Karpas-422 (cell line): ENCODE measurements at places on chromosomes 1 and 21. TPM values are rescaled to one million over a fixed set of nuclear protein-coding genes. Genes with fewer than 3 reads are reported as not detected.

DNA sequence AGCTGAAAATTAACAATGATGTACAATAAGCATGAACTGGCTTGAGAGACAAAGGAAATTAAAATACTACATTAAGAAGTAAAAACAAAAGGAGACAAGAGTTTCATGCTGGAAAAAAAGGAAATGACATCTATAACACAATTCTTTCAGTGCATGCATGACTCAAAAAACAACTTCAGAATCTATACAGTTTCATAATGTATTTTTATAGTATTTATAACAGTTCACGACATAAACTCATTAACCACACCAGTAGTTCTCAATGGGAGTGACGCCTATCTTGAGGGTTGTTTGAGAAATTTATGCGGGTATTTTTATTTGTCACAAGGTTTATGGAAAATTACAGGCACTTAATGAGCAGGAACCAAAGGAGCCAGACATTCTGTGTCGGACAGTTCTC, 168.5 kb downstream of the SMYD3 start:
- no peaks in the 10 kb centered on the region for H3K36me3 ChIP-seq
- no peak overlapping the region for H3K27ac ChIP-seq
- no peak overlapping the region for H3K4me3 ChIP-seq
- H3K27me3 ChIP-seq: no peaks in the 10 kb centered on the region
- peaks cover 8% of the 10 kb centered on the region for H3K4me1 ChIP-seq

DNA sequence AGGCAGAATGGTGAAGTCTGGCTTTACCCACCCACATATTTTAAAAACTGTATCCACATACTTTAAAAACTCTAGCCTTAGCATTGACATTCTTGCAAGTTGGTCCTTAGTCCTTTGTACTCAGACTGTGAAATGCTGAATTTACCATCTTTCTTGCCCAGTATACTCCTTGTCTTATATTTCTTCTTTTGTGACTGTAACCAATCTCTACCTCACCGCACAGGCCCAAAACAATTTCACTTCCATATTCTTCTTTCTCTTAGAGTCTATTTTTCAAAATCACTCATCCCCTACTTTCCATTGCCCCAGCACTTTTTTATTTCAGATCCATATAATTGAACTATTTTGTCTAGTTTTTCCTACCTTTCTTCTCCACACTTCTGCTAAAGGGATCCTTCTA, 892.4 kb upstream of the B3GALT2 start:
- DNase-seq: no peak
- no peak overlapping the region for H3K4me3 ChIP-seq
- no peaks in the 10 kb centered on the region for H3K36me3 ChIP-seq
- no peaks in the 10 kb centered on the region for H3K4me1 ChIP-seq
- H3K27me3 ChIP-seq: no peaks in the 10 kb centered on the region

GRCh38 chr1:233582439-233582838, 31.5 kb upstream of the KCNK1 start:
- H3K4me1 ChIP-seq: no peaks in the 10 kb centered on the region
- H3K27me3 ChIP-seq: 0 out of 2 replicates have a peak, but pooled peaks cover 3% of the 10 kb centered on the region
- H3K36me3 ChIP-seq: no peaks in the 10 kb centered on the region
- DNase-seq: no peak

DNA sequence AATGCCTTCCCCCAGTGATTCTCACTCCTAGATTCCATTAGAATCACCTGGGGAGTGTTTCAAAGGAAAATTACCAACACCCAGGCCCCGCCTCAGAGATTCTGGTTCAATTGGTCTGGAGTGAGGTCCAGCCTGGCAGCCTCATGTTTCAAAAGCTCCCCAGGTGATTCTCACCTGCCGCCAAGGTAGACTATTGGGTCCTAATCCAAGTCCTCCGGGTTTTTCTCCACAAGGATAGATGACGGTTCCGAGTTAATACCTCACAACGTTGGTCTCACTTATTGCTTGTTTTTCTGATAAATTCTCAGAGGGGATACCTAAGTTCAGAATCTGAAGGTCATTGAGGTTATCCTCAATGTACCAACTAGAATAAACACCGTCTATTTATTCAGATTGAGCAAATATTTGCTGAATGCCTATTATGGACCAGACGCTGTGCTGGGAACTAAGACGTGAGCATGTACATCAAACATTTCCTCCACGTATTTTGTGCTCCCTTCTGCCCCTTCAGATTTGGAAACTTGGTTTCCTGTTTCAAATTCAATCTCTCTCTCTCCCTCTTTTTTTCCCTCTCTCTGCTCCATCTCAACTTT, 97.5 kb downstream of the SEC16B start:
- no peak overlapping the region for H3K4me3 ChIP-seq
- no peaks in the 10 kb centered on the region for H3K27me3 ChIP-seq
- H3K36me3 ChIP-seq: no peaks in the 10 kb centered on the region
- peaks cover 8% of the 10 kb centered on the region for H3K4me1 ChIP-seq
- DNase-seq: no peak

DNA sequence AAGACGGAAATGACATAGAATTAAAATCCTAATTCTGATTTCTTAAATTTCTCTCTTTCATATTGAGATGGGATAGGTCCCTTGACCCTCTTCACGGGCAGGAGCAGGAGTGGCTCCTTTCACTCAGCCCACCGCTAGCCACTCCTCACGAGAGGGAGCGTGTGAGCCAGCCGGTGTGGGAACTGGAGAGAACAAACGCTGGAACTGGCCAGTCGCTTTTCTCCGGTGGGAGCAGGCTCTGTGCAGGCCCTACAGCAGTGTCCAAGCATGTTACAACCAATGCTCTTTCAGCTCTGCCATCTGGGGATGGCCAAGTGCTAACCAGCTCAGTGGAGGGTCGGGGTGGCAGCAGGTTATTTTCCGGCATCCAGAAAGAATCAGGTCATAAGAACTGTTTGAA, 815.5 kb upstream of the ADGRL4 start:
- no peak overlapping the region for H3K27ac ChIP-seq
- H3K4me1 ChIP-seq: no peaks in the 10 kb centered on the region
- no peaks in the 10 kb centered on the region for H3K36me3 ChIP-seq

Gene EPHA2
- total RNA-seq: not detected in 2 replicates

Gene CR1L
- total RNA-seq: not detected in 2 replicates
